ENCODE measurements at places on chromosomes 7 and 10. TPM values are rescaled to one million over a fixed set of nuclear protein-coding genes. Genes with fewer than 3 reads are reported as not detected.

The C10orf67 gene
- total RNA-seq: not detected

The FAM25C gene
- not detected for total RNA-seq

The ARL5B gene
- total RNA-seq: 10.6 TPM

The GPR15LG gene
- not detected for total RNA-seq

The BMPER gene
- total RNA-seq: not detected

The PRKG1 gene
- total RNA-seq: not detected

The PTEN gene
- 73.7 TPM for total RNA-seq

The MKX gene
- not detected for total RNA-seq

The CCDC172 gene
- not detected for total RNA-seq

The LLCFC1 gene
- total RNA-seq: not detected

The NRP1 gene
- 2.0 TPM for total RNA-seq

All from activated CD8-positive, alpha-beta memory T cell treated with anti-CD3 and anti-CD28 coated beads, Interleukin-2, amount 10 ng/mL, durations not matched to agents 7 days and 5 days (primary cell).